HCT116 (cell line): ENCODE measurements at places on chromosomes 4 and X. TPM values are rescaled to one million over a fixed set of nuclear protein-coding genes. Genes with fewer than 3 reads are reported as not detected.

CXXC4 gene
- total RNA-seq = 0.54 TPM

PAGE2B gene
- total RNA-seq = not detected

C4orf51 gene
- total RNA-seq = not detected

HTATSF1 gene
- total RNA-seq = 39.7 TPM

TRIML2 gene
- 6.3 TPM for total RNA-seq

TLR7 gene
- not detected for total RNA-seq

MAGED4 gene
- total RNA-seq = not detected

RBM46 gene
- 0.39 TPM for total RNA-seq

PTTG2 gene
- total RNA-seq = not detected

TBC1D19 gene
- total RNA-seq = 25.4 TPM

HS3ST1 gene
- total RNA-seq = 134 TPM

TLR8 gene
- not detected for total RNA-seq

VCX3B gene
- total RNA-seq = not detected

NDNF gene
- total RNA-seq = 0.22 TPM

STOX2 gene
- 6.3 TPM for total RNA-seq

MAGEA9B gene
- 0.47 TPM for total RNA-seq

MRFAP1L1 gene
- 43.0 TPM for total RNA-seq

ALAS2 gene
- not detected for total RNA-seq

PCDH19 gene
- 0.32 TPM for total RNA-seq

PITX2 gene
- total RNA-seq = 8.3 TPM

NUP54 gene
- total RNA-seq = 53.9 TPM
